Globus pallidus (tissue), 1 donor: ENCODE measurements at places on chromosomes 4 and X.

DNA sequence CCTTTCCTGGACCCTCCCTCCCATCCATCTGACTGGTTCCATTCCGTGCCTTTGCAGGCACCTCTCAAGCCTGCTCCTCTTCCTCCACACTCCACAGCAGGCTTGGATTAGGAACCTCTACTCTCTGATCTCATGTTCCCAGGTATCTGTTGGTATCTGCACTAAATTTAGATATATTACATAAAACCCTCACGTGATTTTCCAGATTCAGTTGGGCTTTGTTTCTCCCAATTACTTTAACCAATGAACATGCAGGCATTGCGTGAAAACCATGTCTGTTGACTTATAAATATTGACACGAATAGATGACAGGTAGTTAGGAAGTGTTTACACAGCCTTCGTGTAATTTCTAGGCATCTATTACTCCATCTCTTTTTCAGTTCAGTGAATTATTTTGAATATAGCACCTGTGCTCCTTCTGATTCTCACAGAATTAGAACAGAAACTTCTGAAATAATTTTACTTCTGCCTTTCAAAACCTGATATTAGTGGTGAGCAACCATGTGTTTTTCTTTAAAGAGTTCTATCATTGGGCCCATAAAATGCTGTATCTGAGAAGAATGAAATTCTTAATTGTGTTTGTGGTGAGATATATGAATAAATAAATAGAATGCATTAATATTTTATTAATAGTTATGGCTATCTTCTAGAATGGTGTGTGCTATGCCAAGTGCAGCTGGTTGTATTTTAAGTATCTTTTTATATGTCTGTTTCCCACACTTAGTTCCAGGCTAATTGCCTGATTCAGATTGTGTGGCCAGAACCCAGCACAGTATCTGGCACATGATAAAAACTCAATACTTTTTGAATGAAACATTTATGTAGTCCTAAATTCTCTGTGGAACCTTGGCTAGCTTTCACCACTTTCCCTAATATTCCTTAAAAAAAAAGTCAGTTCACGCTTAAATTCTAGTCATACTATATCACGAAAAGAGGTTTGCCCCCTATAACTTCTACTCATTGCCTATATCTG is 304.8 kb downstream of the QDPR start:
- DNase-seq: no peak

DNA sequence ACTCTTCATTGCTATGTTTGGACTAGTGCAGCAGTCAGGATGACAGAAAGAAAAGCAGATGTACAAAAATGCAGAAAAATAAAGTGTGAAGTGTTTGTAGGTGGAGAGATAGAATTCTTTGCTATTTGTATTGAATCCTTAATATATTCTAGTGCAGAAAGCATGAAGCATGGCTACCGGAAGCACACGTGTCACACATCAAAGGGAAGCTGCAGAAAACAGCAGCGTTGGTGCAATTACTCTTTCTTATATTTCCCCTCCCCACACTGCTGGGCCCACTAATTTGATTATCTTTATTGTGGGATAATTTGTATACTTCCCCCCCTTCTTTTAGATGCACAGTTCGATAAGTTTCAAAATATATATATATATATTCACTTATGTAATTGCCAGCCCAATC is 35.9 kb upstream of the TAPT1 start:
- DNase-seq: no peak

DNA sequence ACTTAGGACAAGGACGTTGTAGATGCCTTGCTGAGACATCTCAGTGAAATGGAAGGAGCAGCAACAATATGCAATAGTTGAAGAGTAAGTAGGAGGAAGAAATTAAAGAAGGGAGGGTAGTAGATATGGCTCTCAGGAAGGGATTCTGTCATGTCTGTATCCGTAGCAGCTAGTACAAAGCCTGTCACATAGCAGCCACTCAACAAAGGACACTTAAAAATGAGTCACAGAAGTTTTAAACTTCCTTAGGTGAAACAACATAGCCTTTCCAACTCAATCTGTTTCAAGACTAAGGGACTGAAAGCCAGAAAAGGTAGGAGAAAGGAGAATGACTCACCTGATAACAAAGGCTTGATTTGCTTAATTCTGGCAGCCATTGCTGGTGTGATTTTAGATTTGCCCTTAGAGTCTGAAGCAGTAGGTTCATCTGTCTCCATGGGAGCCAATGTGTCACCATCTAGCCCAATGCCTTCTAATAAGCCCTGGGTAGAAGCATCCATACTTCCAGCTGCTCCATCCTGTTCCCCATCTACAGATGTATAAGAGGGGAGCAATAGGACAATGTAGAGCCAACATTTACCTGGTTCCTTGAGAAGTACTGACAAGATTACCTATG is 86.6 kb downstream of the HUWE1 start:
- DNase-seq: no peak

DNA sequence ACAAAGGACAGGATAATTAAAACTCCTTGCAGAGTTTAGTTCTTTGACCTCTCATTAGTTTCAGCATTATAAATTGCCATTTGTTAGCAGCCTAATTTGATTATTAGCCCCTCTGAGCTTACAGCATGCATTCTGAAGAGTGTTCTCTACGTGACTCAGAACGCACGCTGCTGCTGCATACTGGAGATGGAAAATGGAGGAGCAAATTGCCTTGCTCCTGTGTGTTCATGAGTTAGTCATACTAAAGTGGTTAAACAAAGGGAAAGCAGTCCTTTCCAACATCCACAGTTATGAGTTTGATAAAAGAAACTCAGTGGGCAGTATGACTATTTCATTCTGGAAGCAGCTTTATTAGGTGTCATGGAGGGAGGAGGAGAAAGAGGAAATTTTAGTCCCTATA is 922.5 kb downstream of the RPA4 start:
- DNase-seq: no peak

DNA sequence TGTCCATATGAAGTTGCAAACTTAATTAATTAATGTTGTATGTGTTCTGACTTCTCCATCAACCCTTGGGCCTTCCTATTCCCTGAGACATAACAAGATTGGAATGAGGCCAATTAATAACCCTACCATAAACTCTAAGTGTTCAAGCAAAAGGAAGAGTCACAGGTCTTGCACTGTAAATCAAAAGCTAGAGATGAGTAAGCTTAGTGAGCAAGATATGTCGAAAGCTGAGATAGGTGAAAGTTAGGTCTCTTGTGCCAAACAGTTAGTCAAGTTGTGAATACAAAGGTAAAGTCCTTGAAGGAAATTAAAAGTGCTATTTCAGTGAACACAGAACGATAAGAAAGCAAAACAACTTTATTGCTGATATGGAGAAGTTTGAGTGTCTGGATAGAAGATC is 58.2 kb upstream of the GPRIN3 start:
- DNase-seq: no peak

GRCh38 chrX:107454302-107454701 is 4.8 kb downstream of the FRMPD3 start:
- no peak for DNase-seq

DNA sequence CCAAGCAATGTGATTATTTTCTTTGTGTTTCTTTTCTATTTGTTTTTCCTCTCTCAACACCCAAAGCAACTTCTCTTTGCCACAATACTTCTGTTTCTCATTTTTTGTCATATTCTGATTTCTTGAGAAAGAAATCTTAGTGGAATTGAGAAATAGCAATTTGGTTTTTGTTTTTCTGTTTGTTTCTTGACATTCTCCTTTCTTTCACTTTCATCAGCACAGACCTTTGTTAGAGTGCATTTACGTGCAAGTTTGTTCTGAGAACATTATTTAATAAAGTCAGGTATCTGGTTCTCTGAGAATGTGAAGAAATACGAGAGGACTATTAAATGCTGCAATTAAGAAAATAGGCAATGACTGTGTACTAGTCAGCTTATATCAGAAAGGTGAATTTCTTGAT is 608.1 kb upstream of the AADAT start:
- no peak for DNase-seq

DNA sequence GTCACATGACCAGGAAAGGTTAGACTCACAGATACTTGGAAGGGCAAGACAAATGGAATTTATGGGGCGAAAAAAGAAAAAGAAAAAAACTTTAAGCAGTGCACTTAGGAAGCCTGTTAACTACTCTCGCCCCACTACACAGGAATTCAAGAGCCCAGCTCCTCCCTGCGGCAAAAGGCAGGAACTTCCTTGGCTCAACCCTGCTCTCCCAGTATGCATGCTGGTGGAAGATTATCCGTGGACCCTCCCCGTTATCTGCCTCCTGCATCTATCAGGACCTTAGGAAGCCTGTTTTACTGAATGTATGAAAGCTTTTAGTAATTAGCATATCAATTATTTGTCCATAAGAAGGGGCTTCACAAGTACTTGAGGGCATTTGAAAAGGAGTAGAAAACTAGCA is 40.1 kb upstream of the RPA4 start:
- DNase-seq: no peak

DNA sequence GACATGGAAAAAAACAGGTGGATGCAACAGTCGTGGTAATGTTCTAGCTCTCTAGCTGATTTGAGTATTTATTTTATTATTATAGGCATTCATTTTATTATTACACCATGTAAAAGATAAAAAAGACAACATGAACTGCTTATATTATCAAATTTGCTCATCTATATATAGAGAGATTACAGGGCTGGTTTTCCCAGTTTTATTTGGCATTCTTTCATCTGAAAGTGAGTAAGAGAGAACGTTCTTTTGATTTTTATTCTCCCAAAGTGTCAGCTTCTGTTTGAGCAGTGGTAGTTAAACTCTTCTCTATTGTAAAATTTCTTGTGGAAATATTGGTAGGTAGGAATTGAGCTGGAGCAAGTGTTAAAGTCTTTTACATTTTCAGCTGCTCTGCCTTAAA is 179.9 kb downstream of the SOWAHB start:
- no peak for DNase-seq

DNA sequence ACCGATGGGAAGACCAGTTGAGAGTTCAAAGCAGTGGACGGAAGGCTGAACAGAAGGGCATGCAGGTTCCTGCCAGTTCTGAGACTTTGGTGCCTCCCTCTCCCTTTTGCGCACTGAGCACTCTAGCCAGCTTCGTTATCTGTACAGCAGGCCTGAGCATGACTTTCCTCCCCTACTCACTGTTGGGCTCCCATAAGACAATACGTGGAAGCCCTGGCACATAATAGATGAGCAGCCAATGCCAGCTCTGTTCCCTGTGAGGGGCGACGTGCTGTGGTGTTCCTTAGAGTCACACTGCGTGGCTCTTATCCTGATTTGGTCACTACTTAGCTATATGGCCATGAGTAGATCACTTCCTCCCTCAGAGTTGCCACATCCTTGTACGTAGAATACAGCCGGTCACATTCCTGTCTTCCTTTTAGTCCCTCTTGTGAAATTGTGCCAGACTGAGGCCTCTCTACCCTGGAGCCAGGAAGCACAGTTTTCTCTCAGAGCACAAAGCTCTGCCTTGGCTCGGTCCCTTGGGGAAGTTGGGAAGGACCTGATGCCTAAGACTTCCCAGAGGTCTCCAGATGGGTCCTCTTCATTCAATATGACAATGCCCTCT is 160.4 kb upstream of the MAMLD1 start:
- peak; percentile 3 for DNase-seq

DNA sequence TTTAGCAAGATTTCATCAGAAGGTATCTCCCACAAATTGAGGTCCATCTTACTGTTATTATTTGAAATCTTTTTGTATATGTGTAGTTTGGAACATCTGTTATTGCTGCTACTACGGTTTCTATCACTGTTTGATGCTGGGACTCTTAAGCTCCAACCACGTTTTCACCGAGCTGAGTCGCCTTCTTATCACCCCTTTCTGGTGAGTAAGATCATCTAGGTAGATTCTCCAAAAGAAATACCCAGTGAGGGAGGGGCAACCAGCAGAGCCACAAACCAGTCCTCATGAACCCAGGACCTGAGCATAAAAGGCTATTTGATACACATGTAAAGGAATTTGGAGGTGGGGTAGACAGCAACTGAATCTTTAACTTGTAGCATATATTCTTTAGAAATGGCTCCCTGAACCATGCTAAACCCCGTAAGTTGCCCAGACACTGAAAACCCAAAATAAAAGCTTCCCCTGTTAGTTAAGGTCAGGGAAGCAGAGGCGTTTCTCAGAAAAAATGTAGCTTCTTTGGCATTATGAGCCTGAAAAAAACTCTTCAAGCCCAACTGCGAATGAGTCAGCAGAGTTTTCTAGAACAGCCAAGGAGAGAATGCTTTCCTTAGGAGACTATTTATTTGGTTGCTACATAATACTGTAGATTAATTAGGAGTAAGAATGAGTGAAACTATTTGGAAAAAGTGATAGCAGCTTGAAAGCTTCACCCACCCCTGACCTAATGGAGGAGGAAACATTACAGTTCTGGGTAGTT is 53.8 kb upstream of the ATXN3L start:
- DNase-seq: no peak

GRCh38 chr4:61864286-61864685 is 664.2 kb downstream of the ADGRL3 start:
- no peak for DNase-seq

DNA sequence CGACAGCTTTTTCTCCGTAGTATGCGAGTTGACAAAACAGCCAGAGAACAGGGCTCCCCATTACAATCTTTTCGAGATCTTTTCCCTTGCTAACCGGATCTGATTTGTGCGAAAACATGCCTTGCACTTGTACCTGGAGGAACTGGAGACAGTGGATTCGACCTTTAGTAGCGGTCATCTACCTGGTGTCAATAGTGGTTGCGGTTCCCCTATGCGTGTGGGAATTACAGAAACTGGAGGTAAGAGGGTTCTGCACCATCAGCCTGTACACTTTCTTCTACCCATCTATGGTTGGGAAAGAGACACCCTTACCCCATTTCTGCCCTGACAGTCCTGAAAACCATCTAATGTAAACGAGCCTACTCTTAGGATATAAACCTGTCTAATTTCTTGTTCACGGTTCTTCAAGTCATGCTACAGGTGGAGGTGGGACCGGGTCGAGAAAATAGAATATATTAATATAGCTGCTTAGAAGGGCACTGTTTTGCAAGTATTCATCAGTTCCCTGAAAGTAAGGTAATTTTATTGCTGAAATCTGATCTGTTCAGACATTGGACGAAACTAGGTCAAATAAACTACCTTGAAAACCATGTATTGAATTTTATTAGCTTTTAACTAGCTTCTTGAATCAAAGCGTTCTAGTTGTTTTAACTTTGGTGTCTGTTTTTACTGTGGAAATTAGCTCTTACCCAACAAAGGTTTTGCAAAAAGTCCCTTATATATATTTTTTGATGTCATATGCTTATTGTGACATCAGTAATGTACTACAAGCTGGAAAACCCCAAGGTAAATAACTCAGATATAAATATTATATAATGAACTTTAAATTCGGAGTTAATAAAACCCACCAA is 869 bp downstream of the TMEM184C start:
- no peak for DNase-seq
